ENCODE measurements at places on chromosomes 1 and 21.

- peak; percentile 89 for DNase-seq
Measured at GRCh38 chr1:119254067-119254720, 113.7 kb upstream of the WARS2 start.

GRCh38 chr21:45574081-45574501 is 31.9 kb upstream of the SLC19A1 start:
- DNase-seq: no peak

DNA sequence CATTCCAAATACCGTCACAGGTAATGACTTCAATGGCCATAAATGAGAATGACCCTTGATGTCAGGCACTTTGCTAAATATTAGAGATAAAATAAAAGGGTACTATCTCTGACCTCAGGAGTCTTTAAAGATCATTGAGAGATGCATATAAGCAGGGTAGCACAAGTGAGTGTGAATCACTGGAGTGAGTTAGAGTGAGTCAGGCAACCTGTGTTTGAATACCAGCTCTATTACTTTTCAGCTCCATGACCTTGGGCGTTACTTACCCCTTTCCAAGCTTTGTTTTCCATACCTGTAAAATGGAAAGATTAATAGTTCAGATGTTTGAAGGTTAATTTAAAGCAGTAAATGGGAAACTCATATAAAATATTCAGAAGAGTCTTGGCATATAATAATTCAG is 1058.0 kb upstream of the ADGRL4 start:
- DNase-seq: peak; percentile 73

- no peak for DNase-seq
Measured at GRCh38 chr1:151618470-151618869, 6.6 kb downstream of the SNX27 start.

DNA sequence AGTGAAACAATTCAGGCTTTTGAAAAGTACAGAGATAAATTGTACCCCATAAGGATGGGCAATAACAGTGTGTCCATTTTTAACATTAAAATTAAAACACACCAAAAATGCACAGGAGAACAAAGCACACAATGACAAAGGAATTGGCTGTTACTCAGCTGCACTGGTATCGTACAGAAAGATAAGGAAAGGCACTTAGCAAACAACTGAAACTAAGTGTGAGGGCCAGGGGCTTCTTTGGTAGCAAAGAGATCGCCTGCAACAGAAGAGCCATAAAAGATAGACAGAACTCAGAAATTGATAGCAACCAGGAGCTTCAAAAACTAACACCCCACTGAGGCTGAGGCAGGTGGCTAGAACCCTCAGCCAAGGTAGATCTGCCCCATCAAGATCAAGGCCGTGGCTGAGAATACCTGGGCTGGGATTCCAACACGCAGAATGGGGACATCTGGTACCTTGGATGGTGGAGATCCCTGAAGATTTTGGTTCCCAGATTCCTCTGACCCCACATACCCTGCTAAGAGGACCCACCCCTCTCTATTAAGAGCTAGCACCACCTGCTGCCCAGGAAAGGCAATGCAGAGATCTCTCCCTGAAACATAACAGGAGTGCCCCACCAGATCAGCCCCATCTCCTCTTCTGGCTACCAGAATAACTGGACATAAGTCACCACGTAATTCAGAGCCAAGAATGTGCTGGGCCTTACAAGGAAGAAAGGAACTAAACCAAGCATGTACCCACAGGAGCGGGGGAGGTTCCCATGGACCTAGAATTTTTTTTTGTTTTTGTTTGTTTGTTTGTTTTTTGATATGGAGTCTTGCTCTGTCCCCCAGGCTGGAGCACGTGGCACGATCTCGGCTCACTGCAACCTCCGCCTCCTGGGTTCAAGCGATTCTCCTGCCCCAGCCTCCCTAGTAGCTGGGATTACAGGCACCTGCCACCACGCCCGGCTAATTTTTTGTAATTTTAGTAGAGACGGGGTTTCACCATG is 16.2 kb downstream of the PLEKHO1 start:
- peak; percentile 23 for DNase-seq
